ENCODE measurements at places on chromosomes 2 and 18.

DNA sequence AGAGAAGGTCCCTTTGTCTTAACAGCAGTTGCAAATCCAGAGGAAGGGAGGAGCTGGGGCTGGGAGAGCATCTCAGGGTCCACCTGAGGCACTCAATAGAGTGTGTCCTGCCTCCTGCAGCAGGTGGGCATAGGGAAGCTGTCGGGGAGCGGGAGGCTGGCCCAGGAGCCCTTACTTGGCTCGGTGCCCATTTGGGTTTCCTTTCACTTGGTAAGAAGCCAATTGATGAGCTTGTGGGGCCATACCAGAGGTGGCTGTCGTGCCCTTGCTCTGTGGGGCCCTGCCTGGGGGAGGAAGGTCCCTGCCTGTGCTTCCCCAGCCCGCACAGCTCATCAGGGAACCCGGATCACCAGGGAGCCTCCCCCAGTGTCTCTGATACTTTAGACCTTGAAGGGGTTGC lies 229.7 kb downstream of the DYSF start:
- DNase-seq: no peak

GRCh38 chr2:23378496-23378895 lies 6.5 kb upstream of the KLHL29 start:
- DNase-seq: no peak

DNA sequence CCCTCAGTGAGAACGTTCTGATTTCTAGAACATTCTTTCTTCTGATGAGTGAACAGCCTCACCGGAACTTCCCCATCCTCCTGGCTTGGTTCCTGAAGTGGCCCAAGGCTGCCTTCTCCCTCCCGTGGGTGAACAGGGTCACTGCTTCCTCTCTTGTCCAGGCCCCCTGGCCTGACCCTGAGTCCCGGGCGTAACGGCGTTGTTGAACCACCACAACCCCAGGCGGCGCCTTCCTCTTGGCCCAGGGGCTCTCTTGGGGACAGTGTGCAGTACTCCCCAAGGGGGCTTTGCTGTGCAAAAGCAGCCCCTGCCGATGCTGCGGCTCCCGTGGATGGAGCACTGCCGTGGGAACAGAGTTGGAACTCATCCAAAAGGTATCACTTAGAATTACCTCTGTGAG lies 147.2 kb downstream of the TSN start:
- DNase-seq: no peak

DNA sequence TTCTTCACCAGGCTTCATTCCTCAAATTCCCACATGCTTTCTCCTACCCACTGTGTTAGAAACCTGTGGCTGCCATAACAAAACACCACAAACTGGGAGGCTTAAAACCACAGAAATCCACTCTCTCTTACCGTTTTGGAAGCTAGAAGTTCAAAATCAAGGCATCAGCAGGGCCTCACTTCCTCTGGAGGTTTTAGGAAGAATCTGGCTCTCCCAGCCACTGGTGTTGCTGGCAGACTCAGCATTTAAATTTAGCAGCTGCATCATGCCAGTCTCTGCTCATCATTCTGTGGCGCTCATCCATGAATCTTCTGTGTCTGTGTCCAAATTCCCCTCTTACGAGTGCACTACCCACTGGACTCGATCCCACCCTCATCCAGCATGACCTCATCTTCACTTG lies 248.5 kb downstream of the ZNF516 start:
- DNase-seq: no peak

DNA sequence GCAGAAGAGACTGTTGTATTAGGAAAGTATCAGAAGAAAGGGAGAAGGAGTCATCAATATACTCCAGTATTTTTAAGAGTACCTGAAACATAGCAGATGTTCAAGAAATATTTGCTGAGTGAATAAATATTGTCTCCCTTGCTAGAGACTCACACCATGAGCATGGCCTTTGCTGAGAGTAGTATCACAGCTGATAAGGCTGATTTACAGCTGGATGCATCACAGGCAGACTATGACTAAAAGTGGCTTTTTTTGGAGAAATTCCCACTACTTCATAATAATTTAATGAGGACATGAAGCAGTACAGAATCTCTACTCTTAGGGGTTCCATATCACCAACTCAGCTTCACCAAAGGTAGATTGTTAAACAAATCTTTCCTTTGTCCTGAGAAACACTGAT lies 373.3 kb downstream of the RBM43 start:
- DNase-seq: no peak

DNA sequence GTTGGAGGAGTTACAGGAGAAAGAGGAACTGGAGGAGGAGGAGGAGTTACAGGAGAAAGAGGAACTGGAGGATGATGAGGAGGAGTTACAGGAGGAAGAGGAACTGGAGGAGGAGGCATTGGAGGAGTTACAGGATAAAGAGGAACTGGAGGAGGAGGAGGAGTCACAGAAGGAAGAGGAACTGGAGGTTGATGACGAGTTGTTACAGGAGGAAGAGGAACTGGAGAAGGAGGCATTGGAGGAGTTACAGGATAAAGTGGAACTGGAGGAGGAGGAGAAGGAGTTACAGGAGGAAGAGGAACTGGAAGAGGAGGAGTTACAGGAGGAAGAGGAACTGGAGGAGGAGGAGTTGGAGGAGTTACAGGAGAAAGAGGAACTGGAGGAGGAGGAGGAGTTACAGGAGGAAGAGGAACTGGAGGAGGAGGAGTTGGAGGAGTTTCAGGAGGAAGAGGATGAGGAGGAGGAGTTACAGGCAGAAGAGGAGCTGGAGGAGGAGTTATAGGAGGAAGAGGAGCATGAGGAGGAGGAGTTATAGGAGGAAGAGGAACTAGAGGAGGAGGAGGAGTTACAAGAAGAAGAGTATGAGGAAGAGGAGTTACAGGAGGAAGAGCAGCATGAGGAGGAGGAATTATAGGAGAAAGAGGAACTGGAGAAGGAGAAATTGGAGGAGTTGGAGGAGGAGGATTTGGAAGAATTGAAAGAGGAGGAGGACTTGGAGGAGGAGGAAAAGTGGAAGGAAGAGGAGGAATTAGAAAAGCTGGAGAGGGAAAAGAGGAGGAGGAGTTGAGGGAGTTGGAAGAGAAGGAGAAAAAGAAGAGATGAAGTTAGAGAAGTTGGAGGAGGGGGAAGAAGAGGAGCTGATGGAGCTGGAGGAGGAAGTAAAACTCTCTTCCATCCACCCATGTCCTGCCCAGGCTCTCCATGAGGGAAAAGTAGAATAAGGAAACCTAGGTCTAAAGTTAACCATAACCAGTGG lies 37.2 kb downstream of the CLASP1 start:
- no peak for DNase-seq

Measured in NCI-H1092 treated with DMSO at 0.1 percent for 48 hours (cell line).